CD4-positive, alpha-beta T cell treated with Interleukin-2 at 100 ng/mL for 4 hours (primary cell): ENCODE measurements at places on chromosomes 6 and 20.
A peak's percentile ranks its signal among the peaks of the same experiment; 100 is the strongest.

GRCh38 chr6:148359228-148359627, 16.6 kb downstream of the SASH1 start:
- no peak for DNase-seq

DNA sequence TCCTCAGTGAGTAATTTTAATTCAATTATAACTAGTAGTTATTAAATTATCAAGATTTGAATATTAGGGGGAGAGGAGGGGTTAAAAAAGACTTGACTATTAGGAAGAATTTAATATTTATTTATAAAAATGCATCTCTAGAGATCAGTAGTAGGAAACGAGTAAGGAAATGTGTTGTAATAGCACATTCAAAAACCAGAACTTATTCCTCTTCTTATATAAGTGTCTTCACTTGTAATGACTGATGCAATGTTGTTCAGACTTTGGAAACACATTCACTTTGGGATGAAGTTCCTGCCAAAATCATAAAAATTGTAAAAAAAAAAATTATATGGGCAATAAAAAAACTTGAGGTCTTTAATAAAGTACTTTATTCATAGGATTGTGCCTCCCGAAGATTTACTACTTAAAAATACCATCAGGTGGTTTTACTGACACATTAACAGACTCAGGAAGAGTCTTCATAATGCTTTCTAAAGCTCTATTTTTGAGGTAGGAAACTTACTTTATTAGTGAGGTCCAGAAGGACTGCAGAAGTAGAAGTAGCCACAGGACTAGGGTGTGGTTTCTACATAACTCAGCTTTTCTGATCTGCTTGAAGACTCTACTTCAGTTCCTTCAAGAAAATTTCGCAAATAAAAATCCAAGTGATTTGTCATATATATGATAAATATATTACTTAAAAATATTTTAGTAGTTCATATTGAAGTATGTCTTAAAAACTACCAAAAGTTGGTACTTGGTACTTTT, 59.8 kb downstream of the CCDC170 start:
- no peak for DNase-seq

DNA sequence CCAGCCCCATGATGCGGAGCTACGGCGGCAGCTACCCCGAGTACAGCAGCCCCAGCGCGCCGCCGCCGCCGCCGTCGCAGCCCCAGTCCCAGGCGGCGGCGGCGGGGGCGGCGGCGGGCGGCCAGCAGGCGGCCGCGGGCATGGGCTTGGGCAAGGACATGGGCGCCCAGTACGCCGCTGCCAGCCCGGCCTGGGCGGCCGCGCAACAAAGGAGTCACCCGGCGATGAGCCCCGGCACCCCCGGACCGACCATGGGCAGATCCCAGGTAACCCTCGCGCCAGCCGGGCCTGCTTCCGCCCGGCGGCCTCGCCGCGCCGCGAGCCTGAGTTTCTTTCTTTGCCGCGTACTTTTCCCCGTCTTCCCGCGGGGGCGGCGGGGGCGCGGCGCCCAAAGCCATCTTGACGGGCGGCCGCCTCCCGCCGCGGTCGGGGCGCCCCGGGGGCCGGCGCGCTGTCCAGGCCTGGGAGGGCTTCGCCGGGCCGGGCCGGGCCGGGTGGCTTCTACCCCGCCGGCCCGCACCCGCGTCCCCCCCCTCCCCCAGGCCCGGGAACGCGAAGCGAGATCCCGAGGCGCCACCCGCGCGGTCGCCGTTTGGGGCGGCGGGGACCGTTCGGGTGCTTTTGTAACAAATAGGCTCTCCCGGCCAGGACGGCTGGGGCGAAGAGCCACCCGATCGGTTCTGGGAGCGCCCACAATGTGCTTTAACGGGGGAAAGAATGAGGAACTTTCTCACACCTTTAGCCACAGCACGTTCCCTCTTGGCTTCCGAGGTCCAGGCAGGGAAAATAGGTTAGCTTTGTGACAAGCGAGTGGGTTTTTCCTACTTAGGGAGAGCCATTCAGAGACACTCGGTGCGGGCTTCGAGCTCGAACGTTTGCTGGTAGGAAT, 2.3 kb downstream of the ARID1B start:
- peak; percentile 37 for DNase-seq

GRCh38 chr6:1636971-1637871, 27.5 kb downstream of the FOXC1 start:
- DNase-seq = no peak

DNA sequence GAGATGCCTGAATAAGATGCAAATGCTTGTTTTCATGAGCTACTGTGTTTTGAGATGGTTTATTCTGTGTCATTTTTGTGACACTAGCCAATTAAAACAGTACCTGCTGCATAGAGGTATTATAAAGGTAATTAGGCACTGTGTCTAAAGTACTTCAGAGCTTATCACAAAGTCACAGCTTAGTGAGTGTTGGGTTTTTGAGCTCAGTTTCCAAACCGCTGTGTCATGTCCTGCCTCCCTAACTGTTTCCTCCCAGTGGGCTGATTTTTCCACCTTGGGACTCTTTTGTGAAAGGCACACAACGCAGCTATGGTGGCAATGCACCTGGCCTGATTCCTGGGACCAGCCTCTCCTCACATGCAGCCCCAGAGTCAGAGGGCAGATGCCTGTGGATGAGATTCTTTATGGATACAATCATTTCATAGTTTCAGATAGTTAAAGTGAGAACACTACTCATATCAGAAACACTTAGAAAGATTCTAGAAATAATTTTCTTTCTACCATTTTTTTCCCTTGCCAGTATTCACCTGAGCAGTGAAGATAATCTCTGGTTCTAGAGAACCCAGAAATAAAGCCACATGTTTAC, 41.3 kb upstream of the TAGAP start:
- no peak for DNase-seq

DNA sequence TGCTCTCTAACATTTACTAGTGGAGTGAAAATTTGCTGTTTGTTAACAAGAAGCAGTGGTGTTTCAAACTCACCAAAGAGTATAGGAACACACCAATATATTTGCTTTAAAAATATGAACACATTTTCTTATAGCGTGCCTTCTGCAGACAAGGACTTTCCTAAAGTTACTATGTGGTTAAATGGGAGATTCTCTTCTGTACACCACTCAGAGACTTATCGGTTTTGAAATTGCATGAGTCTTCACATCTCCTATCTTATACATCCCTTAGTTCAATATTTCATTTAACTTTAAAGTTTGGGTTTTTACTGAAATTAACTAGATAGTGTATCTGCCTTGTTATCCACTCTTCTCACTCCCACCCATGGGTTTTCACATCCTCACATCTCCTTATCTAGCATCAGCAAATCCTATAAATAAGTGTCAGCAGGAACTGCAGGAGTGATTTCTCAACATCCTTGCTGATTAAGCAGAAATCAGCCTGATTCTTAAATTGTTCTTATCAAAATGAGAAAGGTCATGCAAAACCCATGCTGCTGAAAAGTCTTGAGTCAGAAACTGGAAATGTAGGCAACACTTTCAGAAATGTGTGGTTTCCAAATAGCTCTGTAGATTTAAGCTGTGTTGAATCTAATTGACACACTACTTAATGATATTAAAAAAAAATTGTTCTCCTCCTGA, 1075.6 kb upstream of the GJE1 start:
- DNase-seq = no peak

DNA sequence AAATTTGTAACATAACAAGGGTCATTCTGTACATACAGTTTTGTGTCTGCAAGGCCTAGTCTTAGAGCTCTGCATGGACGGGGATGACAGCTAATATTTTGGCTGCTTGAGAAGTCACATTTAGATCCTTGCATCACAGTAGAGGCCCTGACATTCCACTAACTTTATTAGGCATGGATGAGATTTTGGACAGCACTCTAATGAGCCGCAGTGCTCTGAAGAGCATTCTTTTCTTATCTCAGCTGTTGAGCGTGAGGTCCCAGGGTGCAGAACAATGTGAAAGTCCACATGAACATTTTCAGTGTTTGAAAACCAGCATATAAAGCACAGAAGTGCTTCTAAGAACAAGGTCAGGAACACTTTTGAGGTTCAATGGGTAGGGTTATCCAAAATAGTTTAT, 58.9 kb downstream of the IPCEF1 start:
- no peak for DNase-seq

DNA sequence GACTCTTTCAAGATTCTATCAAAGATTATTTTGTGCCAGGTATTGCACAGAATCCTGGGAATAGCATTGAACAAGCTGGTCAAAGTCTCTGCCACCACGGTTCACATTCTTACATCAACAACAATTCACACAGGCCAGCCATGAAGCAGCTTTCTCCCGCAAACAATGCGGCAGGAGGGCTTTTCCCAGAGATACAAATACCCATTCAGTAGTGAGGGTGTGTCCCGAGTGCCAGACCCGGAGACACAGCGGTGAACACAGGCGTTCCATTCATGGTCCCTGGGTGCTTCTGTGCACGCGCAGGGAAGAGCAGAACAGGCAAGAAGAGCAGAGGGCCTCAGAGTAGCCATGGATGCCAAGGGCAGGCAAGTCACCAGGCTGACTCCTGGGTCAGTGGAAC, 83.3 kb upstream of the PDE10A start:
- no peak for DNase-seq

DNA sequence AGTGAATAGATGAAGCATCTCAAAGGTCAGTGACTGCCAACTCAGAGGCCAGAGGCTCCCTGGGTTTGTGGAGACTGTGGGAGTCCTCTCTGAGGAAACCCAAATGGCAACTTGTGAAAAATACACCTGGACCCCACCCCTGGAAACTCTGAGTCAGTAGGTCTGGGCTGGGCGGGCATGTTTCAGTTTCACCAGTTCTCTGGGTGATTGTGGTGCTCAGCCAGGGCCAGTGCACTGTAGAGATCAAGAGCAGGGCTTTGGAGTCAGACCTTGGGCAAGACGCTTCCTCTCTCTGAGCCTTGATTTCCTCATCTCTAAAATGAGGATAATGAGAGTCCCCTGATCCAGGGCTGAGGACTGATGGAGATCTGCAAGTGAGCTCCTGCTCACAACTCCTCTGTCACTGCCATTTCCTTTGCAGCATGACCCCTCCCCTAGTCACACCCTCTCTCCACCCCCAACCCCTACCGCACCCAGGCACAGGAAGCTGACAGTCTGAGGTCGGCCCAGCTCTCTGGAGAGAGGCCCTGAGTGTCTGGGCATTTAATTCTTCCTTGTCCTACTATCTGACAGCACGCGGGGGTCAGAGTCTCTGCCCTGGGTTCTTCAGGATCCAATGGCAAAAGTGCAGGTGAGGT, 5.1 kb downstream of the DEF6 start:
- DNase-seq = peak; percentile 91

DNA sequence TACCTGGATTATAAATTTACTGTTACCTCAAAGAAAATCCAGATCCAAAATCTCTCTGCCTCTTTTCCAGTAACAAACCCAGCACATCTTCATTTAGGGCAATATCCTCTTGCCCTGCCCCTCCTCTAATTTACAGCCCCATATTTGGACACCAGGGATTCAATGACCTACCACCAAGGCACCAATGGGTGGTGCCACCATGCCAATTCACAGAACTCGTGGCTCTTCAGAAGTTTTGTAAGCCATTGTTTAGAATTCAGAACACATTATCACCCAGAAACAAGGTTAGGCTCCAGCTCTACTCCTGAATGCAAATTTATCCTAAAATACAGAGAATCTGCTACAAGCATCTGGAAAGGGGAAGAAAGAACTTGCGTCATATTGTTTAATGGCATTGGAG, 67.8 kb upstream of the SASH1 start:
- no peak for DNase-seq

- no peak for DNase-seq
Measured at GRCh38 chr6:119627908-119628669, 278.5 kb upstream of the MAN1A1 start.

DNA sequence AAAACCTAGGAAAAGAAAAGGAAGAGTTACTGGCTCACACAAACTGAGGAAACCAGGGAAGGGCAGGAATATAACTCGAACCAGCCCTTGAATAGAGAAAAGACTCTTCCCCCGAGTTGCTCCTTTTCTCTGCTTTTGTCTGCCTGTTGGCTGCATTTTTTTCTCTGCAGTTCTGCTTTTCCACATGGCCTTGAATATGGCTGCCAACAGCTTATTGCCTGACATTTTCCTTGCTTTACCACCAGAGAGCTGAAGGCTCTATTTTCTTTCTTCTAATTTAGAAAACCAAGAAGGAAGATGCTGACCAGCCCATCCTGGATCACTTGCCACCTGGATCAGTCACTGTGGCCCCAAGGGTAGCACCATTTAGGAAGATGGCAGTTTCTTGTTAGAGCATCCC, 164.8 kb upstream of the MAN1A1 start:
- no peak for DNase-seq

GRCh38 chr6:26183581-26184366, 96.5 kb downstream of the HFE start:
- DNase-seq = peak; percentile 83

DNA sequence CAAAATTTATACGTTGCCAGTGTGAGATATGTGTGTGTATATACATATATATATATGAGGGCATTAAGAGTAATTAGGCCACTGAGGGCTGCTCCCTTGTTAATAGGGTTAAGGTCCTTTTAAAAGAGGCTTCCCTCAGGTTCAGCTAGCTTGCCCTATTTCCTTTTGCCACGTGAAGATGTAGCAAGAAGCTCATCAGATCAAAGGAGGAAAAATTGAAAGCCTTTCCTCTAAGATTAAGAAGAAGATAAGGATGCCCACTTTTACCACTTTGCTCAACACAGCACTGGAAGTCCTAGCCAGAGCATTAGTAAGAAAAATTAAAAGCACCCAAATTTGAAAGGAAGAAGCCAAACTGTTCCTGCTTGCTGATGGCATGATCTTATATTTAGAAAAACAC, 33.2 kb upstream of the ISM1 start:
- no peak for DNase-seq

GRCh38 chr20:61767761-61768494, 297.8 kb downstream of the TAF4 start:
- DNase-seq = no peak

GRCh38 chr20:62702895-62703852, 5.5 kb upstream of the NTSR1 start:
- DNase-seq = peak; percentile 51

DNA sequence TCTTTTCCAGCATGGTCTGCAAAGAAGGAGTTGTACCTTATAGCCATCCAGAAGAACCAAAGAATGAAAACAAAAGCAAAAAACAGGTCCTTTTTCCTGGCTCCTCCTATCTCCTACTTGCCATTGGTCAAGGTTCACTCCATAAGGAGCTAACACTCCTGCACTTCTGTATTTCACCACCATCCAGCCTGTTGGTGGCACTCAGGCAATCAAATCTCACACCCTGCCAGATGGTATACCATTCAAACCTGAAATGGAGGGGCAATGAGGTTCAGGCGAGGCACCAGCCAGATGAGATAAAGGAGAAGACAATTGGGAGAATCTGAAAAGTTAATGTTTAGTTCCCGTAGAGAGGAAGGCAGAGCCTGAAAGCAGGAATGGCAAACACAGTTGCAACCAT, 203.8 kb downstream of the ALDH8A1 start:
- no peak for DNase-seq

GRCh38 chr20:25296094-25297093, 48.5 kb downstream of the PYGB start:
- no peak for DNase-seq
